ENCODE measurements at places on chromosomes 5 and 9. TPM values are rescaled to one million over a fixed set of nuclear protein-coding genes. Genes with fewer than 3 reads are reported as not detected.

The WNT8A gene
- not detected for total RNA-seq

The SLC25A48 gene
- total RNA-seq = 2.8 TPM

DNA sequence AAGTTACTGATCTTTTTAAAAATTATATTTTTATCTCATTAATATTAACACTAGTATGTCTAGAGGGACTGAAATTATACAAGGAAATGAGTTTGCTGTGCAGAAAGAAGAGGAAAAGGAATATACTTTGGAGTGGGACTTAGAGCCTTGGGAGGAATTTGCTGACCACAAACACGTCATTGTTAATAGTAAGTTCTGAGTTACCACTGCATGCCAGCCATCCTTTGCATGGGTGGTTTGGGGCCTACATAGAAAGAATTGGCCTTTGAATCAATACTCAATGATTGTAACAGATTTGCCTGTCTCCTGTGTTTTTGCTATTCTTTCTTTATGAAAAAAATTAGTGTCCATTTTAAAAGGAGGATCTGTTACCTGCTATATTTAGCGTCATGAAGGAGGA is 232.6 kb upstream of the TNC start:
- DNase-seq = no peak

DNA sequence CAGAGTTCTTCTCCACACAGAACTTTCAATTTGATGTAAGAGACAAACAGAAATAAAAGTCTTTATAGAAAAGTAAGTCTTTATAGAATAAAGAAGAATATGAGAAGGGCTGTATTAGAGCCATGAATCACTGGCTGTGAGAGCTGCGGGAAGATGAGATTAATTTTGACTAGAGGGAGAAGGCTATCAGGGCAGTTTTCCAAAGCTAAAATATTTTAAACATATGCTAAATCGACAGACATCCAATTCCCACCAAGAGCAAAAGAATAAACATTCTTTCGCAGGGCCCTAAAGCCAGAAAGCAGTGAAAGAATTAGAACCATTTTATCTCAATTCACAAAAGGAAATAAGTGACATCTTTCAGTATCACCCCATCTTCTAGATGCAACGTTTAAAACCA is 208.3 kb upstream of the MAP3K1 start:
- no peak for DNase-seq

- DNase-seq = no peak
These were observed 3.9 kb upstream of the SPATA9 start for GRCh38 chr5:95686651-95687050.

DNA sequence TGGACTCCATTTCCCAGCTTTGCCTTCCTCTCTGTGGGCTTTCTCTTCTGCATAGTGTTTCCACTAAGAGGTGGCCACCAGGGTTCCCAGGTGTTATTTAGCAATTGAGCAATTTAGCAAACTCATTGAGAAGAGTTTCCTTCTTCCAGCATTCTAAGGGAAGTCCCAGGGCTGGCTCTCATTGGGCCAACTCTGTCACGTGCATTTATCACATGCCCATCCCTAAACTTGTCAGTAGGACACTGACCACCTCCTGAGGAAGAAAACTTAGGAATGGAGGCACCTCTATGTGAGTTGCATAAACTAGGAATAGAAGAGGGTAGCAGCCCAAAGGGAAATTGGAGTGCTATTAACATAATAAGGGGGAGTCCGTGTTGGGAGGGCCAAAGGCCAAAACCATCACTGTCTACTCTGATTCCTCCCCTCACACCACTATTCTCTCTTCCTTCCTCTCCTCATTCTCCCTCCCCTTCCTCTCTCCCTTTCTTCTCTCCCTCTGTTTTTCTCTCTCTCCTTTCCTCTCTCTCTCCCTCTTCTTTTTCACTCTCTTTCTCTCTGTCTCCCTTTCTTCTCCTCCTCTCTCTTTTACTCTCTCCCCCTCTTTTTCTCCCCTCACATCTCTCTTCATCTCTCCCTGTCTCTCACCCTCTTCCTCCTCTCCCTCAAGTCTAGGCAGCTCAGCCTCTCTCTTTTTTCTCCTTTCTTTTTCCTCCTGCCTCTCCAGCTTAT is 213.4 kb downstream of the PALM2AKAP2 start:
- DNase-seq = no peak

GRCh38 chr5:15807871-15808270 is 307.9 kb downstream of the FBXL7 start:
- DNase-seq = no peak

GRCh38 chr5:103092676-103093075 is 27.3 kb downstream of the GIN1 start:
- DNase-seq = no peak

GRCh38 chr5:37900692-37901091 is 60.9 kb upstream of the GDNF start:
- peak; percentile 10 for DNase-seq

GRCh38 chr9:35340046-35340445 is 149.9 kb upstream of the RUSC2 start:
- DNase-seq = no peak

All from HCT116 (cell line).